ENCODE measurements at places on chromosomes 13 and 19.

DNA sequence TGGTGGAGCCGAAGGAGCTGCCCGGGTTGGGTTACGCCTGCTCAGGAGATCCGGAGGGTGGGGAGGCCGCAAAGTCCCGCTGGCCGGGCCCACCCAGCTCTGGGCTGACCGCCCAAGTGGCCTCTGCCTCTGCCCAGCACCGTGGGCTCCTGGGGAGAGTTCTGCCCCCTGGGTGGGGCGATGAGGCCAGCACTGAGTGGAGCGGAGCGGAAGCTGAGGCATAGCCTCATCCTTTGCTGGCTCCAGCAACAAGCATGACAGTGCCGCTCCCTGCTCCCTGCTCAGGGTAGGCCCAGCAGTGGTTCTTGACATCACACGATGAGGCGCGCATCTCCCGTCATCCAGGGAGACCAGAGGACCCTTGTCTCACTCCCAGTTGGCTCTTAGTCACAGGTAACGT, 22.5 kb downstream of the CCDC8 start:
- DNase-seq, result no peak

GRCh38 chr13:32491028-32491427, 47.6 kb downstream of the N4BP2L2 start:
- DNase-seq, result no peak

DNA sequence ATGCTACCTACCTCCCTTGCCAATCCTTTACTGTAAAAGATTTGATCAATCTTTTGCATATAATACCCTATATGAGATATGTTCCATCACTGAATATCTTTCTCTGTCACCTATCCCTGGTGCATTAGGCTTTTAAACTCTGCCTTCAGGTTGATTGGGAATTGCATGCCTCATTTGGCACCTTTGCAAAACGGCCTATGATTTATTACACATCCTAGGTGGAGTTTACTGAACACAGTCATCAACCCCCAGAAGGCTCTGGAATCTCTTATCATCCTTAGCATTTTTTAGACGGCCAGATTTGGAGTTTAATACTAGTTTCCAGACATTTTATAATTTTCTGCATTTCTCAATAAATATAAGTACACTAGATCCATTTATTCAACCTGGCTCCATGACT, 448.4 kb upstream of the SLC10A2 start:
- no peak for DNase-seq

DNA sequence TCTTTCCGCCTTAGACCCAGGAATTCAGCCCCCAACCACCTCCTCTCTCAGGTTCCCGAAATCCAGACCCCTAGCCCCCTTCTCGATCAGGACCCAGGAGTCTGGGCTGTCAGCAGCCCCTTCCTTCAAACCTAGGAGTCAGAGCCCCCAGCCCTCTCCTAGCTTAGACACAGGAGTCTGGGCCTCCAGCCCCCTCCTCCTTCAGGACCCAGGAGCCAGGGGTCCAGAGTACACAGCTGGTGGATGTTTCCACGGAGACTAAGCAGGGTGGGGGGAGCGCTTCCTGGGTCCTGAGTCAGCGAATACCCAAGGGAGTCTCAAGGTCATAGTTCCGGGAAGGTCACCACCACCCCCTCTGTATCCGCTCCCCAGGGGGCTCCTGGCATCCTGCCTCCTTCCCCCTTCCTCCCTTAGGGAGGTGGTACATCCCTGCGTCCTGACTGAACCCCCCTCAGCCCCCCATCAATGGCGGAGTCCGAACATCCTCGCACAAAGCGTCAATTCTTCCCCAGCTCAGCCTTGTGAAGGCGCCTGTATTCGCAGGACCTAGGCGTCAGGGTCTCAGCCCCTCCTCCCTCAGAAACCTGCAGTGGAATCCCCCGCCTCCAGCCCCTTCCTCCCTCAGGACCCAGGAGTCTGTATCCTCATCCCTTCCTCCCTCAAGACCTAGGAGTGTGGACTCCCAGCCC, 4.6 kb downstream of the CADM4 start:
- no peak for DNase-seq

DNA sequence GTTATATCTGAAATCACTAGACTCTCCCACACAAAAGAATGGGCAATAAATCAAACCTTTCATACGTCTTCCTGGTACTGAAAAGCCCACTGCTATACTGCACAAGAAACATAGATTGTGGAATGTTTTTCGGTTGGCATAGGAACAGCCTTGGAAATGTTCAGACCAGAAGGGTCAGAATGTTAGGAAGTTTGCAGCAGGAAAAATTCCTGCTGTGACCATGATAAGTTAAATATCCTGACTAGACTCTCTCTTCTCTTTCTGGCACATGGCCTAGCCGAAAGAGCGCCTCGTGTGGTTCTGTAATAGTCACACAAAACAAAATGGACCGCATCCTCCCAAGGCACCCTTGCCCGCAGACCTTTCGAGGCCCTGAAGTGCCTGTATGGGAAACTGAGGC, 427.2 kb downstream of the COG6 start:
- no peak for DNase-seq

DNA sequence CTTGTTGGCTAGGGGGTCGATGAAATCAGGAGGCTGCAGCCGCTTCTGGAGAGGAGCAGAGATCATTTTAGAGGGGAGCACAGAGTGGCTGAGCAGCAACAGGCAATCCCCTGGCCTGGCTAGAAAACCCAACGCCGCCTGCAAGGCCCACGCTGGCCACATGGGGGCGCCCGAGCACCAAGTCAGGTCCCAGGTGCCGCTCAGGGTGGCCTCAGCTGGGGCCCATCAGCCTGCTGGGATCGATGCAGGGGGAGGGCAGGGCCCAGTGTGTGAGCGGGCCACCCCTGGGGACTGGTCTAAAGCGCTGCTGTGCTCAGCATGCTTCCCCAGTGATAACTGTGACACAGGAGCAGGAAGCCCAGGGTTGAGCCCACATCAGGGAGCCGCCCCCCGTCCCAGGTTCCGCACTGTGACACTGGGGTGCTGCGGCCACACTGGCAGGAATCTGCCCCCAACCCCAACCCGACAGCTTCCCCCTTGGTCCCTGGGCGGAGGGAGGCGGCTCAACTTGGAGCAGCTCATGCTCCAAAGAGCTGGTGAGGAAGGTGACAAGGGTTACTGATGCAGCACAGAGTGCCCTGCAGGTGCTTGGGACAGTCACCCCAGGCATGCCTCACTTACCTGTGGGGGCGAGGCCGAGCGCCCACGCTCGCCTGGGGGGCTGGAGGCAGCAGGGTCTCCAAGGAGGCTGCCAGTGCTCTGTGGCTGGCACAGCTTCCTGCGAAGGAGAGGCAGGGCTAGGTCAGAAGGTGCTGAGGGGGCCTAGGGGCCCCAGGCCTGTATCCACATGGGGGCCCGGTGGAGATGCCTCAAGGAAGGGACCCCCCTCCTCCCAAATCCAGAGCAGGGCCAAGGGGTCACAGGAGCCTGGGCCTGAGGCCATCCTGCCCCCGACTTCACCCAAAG, 13.3 kb upstream of the ISYNA1 start:
- peak; percentile 82 for DNase-seq

DNA sequence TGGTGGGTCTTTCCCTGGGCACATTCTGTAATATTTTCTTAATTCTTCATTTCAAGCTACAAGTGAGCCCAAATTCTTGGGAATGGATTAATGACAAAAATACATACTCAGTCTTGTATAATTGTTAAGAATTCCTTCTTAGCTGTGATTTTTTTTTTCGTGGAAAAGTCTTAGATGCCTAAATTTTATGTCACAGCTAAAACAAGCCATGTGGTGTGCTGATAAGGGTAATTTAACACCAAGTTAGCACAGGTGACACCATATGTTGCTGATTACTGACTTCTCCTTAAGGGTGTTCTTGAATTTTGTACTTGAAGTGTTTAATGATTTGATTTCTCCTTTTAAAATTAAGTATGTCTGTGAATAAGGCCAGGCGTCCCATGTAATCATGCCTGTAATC, 29.3 kb downstream of the WDFY2 start:
- no peak for DNase-seq

DNA sequence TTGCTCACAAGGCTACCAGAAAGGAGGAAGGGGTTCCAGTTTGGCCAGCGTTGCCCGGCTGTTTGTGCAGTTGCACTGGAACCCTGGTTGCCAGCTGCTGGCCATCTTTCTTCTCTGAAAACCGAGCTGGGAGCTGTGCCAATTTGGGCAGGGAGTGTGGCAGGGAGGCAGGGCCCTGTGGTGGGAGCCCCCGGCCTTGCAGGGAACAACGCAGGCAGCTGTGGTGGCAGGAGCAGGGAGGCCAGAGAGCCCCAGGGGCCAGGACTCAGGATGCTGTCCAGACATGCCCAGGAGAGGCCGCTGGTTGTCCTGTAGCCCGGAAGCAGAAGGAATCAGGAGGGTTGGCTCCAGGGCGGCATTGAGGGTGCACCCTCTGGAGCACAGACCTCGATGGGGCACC, 4.8 kb downstream of the KMT5C start:
- DNase-seq, result no peak

- no peak for DNase-seq
These were observed 43.1 kb downstream of the ZNF726 start for GRCh38 chr19:23957660-23958281.

GRCh38 chr13:99681695-99682094, 180.4 kb downstream of the TM9SF2 start:
- no peak for DNase-seq

DNA sequence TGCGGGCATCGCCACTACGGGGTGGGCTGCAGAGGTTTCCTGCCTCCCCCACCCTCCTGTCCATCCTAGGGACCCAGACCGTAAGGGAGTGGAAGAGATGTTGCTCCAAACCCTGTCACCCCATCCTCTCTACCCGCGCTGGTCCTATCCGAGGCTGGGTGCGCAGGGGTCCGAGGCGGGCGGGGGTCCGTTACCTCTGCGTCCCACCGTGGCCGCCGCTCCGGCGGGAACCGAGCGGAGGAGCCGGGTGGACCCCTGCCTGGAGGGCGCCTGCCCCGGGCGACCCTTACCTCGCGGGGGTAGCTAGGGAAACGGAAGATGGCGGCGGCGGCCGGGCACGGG, at the start of gene DGKH:
TSS of gene DGKH (plus strand) at position 307 of the 342 bp plus-strand sequence. CDS start 126 bp downstream, outside the sequence.
- DNase-seq, result no peak

DNA sequence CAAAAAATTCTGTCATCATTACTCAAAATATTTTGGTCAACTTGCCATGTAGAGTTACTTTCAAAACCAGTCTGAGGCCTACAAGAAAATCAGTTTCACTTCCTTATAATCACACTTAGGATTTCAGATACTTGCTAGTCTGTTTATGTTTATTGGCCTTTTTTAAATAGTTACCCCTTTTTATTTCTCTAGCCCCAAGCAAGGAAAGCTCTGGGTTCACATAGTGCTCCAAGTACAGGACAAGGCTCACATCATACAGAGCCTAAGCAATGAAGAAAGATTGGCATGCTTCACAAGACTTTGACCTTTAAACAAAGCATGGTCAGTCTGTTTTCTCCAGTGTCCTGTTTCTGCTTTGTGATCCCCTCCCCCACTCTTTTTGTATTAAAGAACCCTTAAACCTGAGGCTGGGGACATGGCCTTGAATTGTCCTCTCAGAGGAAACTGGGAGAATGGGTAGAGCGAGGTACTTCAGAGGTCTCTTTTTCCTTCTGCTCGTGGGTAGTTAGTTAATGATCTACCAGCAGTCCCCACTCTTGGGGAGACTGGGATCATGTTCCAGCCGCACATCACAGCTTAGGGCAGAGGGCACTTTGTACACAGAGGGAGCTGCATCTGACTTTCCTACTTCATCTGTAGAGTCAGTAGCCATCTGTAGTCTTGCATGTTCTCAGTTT, 30.7 kb downstream of the CEACAM1 start:
- no peak for DNase-seq

- no peak for DNase-seq
These were observed 65.6 kb downstream of the UFM1 start for GRCh38 chr13:38415233-38415632.

DNA sequence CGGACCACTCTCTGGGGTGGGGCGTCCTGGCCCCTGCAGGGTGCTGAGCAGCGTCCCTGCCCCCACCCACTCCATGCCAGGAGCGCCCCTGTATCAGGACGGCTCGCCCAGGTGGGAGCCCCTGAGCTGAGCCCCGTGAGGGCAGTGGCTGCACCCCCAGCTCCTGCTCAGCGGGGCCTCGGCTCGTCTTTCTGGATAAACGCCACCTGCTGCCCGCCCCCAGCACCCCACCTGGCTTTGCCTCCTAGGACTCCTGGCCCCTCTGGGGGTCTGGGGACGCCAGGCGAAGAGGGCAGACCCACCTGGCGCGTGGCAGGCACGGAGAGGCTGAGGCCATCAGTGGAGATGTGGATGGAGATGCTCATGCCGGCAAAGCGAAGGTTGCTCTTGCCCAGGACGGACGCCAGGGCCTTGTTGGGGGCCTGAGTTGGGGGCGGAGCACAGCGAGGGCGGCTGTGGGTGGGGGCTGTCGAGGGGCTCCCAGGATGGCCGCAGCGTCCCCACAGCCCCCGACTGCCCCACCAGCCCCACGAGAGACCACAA, 22.3 kb downstream of the SHC2 start:
- no peak for DNase-seq

DNA sequence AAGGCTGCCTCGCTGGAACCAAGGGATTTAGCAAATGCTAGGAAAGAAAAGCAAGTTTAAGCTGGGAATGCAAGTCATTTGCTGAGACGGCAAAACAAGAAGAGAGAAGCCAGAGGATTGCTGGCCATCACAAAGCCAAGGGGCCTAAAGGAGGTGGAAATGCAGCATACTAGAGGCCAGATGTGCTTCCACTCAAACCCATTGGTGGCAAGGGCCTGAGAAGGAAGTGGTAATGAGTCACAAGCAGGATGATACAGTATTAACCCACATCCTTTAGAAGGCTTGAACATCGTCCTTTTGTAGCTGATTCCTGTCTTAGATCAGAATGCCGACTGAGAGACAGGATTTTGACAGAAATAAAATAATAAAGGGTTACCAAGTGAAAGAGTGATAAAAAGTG, 68.2 kb downstream of the ITGBL1 start:
- no peak for DNase-seq
